ENCODE measurements at places on chromosomes 4 and X.
A peak's percentile ranks its signal among the peaks of the same experiment; 100 is the strongest.

DNA sequence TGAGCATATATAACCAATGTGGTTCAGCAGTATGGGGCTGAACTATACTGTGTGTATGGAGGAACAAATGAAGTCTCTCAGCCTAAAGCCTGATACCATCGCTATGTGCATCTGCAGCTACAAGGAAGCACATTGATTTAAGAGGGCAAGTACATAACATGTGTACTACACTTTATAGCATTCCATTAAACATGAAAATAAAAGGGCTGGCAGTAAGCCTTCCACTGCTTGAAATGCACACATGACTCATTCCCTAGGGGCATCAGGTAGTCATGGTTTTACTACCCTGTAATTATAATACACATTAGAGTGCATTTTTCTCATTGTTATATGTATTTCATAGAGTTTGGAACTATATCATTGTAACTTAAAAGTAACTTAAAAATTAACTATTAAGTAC lies 51.2 kb downstream of the SMARCA1 start:
- no peak for ATAC-seq

- peak; percentile 82 for ATAC-seq
These were observed 169.0 kb upstream of the BCOR start for GRCh38 chrX:40266490-40267333.

DNA sequence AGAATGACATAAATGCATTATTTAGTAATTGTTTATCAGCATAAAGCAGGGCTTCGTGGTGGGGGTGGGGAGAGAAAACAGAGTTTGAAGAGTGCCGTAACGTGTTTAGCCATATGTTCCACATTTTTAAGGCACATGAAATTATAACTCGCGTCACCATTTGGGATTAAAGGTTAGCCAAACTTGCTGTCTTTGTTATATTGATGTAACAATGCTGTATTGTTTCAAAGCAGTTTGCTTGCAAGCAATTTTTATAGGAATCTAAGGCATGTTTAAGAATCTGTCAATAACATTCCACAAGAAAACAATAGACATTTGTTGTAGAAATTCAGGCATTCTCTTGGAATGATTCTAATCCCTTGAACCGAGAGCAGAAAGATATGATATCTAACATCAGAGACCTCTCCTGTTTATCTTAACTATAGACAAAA lies 78.3 kb downstream of the CLDN22 start:
- ATAC-seq: no peak

- ATAC-seq: peak; percentile 52
These were observed 5.6 kb upstream of the ADD1 start for GRCh38 chr4:2837904-2838496.

- no peak for ATAC-seq
These were observed 1.4 kb upstream of the PHKA1 start for GRCh38 chrX:72715546-72715945.

- no peak for ATAC-seq
These were observed 26.9 kb upstream of the CT47C1 start for GRCh38 chrX:119045884-119046283.
